ENCODE measurements at places on chromosomes 5 and 9. TPM values are rescaled to one million over a fixed set of nuclear protein-coding genes. Genes with fewer than 3 reads are reported as not detected.

SLC6A19 gene
- not detected for total RNA-seq

TMEM203 gene
- 26.1 TPM for total RNA-seq

MZB1 gene
- total RNA-seq = not detected

AQP7 gene
- not detected for total RNA-seq

FOXD4L4 gene
- total RNA-seq = 0.25 TPM

PCDHGC3 gene
- 14.7 TPM for total RNA-seq

ADRB2 gene
- total RNA-seq = 3.5 TPM

FOXD1 gene
- total RNA-seq = 1.1 TPM

LRRC19 gene
- total RNA-seq = not detected

MED7 gene
- 8.4 TPM for total RNA-seq

RFX3 gene
- 2.8 TPM for total RNA-seq

RARS1 gene
- 148 TPM for total RNA-seq

FAM53C gene
- total RNA-seq = 30.8 TPM

ITK gene
- not detected for total RNA-seq

ZNF462 gene
- total RNA-seq = 8.5 TPM

SEMA4D gene
- total RNA-seq = 2.8 TPM

SPINK6 gene
- total RNA-seq = not detected

PLPPR1 gene
- total RNA-seq = 0.25 TPM

GFI1B gene
- not detected for total RNA-seq

LCN6 gene
- total RNA-seq = not detected

PTGDS gene
- total RNA-seq = not detected

HTR1A gene
- total RNA-seq = not detected

CCNO gene
- 0.32 TPM for total RNA-seq

GLRA1 gene
- total RNA-seq = not detected

IL9 gene
- total RNA-seq = not detected

NR5A1 gene
- not detected for total RNA-seq

ZNF354C gene
- 7.1 TPM for total RNA-seq

GPR151 gene
- total RNA-seq = not detected

All from pulmonary artery endothelial cell (primary cell).